ENCODE measurements at places on chromosomes 1 and 21. TPM values are rescaled to one million over a fixed set of nuclear protein-coding genes. Genes with fewer than 3 reads are reported as not detected.

The GLIS1 gene
- not detected for total RNA-seq

The PIGP gene
- 7.1 TPM for total RNA-seq

The CD1B gene
- not detected for total RNA-seq

The DPH5 gene
- 31.0 TPM for total RNA-seq

The CR1L gene
- not detected for total RNA-seq

The TMIGD3 gene
- not detected for total RNA-seq

The ERG gene
- not detected for total RNA-seq

The DPYD gene
- 21.0 TPM for total RNA-seq

The TAS1R1 gene
- not detected for total RNA-seq

The HMGCL gene
- 42.0 TPM for total RNA-seq

The YTHDF2 gene
- 44.8 TPM for total RNA-seq

The ACTL8 gene
- not detected for total RNA-seq

The KLHL12 gene
- 19.8 TPM for total RNA-seq

The TRIM45 gene
- 16.9 TPM for total RNA-seq

The MTFR1L gene
- total RNA-seq = 66.4 TPM

The CD48 gene
- total RNA-seq = not detected

The PGBD5 gene
- 0.79 TPM for total RNA-seq
